ENCODE measurements at places on chromosomes 11 and 22. TPM values are rescaled to one million over a fixed set of nuclear protein-coding genes. Genes with fewer than 3 reads are reported as not detected.

Gene GALNT18
- 0.64 TPM for polyA plus RNA-seq

Gene C11orf42
- not detected for polyA plus RNA-seq

Gene KDM4E
- not detected for polyA plus RNA-seq

Gene UPK2
- polyA plus RNA-seq = 0.21 TPM

Gene LDLRAD3
- 10.6 TPM for polyA plus RNA-seq

Gene OR4A47
- not detected for polyA plus RNA-seq

Gene CDC42BPG
- polyA plus RNA-seq = 0.33 TPM

Gene EIF4G2
- 394 TPM for polyA plus RNA-seq

Gene CATSPER1
- polyA plus RNA-seq = 2.2 TPM

Gene ADAMTS15
- 0.96 TPM for polyA plus RNA-seq

Gene PVALB
- polyA plus RNA-seq = not detected

Gene RAG1
- 0.08 TPM for polyA plus RNA-seq

Gene HORMAD2
- not detected for polyA plus RNA-seq

Gene C11orf87
- polyA plus RNA-seq = 0.49 TPM

Gene TRPC6
- not detected for polyA plus RNA-seq

Gene DENND6B
- 5.6 TPM for polyA plus RNA-seq

Gene KRTAP5-1
- not detected for polyA plus RNA-seq

Gene TRIM49D1
- not detected for polyA plus RNA-seq

Gene DGCR6L
- polyA plus RNA-seq = 59.8 TPM

Gene SLC22A9
- polyA plus RNA-seq = not detected

Gene TYR
- not detected for polyA plus RNA-seq

Gene FGF4
- not detected for polyA plus RNA-seq

Measured in SK-N-SH (cell line).